EH (cell line): ENCODE measurements at places on chromosomes 11 and 22.

- DNase-seq, result peak; percentile 62
These were observed 47.5 kb upstream of the CDON start for GRCh38 chr11:126109941-126110731.

DNA sequence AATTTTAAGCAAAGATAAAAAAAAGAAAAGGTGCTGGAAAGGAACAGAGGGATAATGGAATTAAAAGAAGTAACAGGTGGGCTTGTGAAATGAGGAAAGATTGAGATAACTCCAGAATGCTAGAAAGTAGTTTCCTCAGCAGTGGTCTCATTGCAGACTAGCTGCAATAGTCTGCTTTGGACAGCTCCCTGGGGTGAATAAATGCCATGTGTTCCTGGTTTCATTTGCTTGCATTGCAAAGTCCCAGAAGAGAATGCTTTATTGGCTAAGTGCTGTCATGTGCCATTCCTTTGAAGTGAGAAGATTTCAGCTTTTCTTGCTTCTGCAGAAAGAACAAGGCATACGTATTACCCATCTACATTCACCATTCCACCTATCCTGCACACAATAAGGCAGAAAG, 478.8 kb upstream of the RAG2 start:
- no peak for DNase-seq

- peak; percentile 35 for DNase-seq
These were observed 18.2 kb downstream of the CHRM1 start for GRCh38 chr11:62902932-62903331.

DNA sequence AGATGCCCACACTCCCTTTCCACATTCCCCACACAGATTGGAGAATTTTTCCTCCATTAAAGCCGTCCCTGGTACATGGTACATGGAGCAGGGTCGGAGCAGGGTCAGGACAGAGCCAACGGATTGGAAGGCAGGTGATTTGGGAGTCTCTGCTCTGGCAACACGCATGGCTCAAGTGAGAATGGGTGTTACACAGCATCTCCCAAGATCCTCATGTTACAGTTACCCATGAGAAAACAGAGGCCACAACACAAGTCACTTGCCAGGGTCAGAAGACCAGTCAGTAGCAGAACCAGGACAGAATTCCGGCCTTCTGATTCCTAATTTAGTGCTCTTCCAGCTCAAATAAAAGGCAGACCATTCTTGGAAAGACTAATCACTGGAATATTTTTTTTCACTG, 7.7 kb upstream of the F2 start:
- peak; percentile 68 for DNase-seq

GRCh38 chr11:120494595-120494994, 17.0 kb upstream of the GRIK4 start:
- DNase-seq, result no peak

DNA sequence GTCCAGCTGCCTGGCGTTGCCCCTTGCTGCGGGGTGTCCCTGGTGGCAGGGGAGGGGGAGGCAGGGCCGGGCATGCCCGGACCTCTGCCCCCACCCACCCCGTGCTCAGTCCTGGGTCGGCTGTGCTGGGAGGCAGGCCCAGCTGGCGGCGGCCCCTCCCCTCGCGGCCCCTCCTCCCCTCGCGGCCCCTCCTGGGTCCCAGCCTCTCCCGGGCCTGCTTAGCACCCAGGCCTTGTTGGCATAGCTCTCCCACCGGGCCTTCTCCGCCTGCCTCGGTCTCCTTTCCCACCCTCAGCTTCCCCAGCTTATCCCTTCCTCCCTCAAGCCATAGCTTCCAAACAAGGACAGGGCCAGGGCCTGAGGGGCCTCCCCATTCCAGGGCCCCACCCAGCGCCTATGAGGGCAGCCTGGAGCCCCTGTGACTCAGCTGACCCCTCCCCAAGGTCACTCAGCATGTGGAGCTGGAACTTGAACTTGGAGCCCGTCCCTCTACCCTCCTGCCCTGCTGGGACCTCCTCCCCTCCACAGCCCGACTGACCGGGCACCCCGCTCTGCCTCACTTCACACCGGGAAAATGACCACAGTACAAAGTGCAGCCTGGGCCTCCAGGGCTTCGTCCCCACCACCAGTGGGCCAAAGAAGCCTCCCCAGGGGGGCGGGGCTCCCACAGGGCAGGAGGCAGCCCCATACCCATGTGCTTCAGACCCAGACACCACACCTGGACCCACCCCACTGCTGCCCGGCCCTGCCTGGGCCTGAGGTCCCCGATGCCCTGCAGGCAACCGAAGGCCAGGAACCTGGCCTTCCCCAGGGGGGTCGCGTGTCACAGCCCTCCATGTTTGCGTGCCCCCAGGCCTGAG, 1.2 kb downstream of the EPS8L2 start:
- peak; percentile 47 for DNase-seq

GRCh38 chr22:40335358-40335757, 10.9 kb upstream of the ADSL start:
- no peak for DNase-seq

DNA sequence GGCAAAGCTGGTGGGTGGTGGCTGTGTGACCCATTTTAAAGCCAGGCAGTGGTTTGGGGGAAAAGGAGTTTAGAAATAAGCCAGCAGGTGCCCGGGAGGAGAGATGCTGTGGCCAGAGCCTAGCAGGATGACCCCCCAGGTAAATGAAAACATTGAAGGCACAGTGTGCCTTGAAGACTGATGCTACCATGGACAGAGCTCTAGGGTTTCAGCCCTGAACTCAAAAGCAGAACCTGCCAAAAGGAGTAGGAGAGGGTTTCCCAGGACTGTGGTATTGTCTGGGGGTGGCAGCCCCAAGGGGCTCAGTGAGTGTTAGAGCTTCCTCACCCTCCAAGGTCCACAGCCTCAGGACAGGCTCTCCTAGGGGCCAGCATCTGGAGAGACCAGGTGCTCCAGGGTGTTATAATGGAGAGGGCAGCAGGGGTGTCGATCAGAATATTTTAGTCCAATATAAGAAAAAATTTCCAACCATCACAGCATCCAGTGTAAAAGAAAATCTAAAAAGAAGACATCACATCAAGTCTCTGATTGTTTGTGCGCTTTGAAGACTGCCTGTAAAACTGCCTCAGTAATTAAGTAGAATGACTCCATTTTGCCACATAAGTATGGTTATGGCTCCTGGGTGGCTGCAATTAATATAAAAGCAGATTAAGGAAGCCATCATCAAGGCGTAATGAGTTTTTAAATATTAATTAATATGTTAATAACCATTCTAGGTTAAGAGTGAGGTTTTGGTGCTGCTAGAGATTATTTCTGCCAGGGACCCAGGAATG, 88.6 kb upstream of the LMO1 start:
- DNase-seq, result no peak

DNA sequence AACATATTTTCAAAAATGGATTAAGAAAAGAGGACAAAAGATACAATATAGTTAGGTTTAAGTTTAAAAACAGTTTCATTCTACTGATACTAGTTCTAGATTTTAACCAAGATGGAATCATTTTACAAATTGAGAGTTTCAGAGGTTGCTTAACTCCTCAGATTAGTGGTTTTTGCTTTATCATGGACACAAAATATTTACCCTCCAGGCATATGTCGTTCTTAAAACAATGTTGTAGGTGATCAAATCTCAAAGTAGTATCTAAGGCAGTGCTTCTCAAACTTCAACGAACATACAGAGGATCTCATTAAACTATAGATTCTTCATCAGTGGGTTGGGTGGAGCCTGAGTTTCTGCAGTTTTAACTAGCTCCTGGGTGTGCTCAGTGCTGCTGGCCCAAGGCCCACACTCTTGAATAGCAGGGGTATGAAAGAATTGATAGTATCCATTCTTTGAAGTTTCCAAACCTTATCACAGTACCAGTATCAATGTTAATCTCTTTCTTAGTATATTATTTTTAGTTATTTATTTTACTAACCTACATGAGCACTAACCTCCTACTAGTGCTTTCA, 48.0 kb downstream of the YAP1 start:
- DNase-seq, result peak; percentile 52

- no peak for DNase-seq
These were observed 1.0 kb upstream of the EPS8L2 start for GRCh38 chr11:704781-705645.

DNA sequence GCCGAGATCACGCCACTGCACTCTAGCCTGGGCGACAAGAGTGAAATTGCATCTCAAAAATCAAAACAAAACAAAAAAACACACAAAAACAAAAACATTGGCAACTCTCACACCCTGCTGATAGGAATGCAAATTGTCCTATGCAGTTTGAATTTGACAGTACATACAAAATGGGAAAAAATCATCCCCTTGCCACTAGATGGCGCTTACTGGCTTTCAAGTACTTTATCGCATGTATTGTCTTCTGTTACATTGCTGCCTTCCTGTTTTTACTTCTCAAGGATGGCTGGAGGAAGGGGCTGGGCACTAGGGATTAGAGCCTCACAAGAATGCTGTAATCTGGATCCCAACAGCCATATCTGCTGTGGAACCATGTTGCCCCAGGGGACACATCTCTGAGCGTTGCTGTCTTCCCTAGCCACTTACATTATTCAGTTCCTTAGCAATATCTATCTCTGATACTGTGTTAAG, 59.4 kb upstream of the A4GALT start:
- DNase-seq, result peak; percentile 90

DNA sequence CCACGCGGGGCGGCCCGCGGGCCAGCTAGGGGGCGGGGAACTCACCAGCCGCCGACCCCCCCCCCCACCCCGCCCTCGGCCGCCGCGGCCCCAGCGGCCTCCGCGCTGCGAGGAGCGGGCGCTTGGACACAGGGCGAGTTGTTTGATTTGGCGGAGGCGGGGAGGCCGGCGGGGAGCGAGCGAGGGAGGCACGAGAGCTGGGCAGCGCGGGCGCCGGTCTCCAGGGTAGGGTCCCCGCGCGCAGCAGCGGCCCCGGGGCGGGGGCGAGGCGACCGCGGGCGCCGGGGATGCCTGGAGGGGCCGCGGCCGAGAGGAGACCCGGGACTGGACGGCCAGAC, 64.4 kb downstream of the NAV2 start:
- DNase-seq, result peak; percentile 23

DNA sequence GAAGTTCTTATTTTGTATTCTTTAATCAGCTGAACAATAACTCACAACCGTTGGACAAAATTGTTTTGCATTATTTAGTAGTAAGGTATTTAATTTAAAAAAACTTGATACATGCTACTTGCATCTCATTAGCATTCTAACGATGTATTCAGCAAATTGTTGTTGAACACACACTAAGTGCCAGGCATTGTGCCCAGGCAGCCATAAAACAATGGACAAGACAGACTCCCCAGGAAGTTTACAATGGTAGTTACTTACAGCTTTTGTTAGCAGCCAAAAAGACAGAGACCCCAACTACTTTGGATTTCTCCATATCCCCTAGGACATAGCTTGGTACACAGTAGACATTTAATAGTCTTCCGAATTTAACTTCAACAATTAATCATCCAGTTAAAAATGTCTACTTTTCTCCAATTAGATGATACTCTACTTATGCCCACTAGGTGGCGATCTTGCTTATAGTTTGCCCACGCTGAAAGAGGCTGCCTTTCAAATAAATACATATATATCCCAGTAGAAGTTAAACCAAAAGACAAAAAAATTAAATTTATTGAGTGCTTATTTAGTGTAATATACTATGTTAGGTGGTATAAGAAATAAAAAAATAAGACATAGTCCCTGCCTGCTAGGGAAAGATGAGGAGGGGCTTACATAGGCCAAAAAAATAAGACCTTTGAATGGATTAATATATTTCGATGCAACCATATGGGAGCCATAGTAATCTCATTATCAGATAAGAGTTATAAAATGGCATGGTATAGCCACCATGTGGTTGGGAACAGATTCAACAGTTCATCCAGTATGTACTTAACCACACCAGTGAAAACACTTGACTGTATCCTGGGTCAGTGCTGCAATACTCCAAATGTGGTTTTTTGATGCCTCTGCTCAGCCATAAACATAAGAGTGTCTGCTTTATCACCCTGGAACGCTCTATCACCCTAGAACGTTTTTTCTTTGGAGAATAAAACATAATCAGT, 2.0 kb upstream of the FJX1 start:
- peak; percentile 73 for DNase-seq

DNA sequence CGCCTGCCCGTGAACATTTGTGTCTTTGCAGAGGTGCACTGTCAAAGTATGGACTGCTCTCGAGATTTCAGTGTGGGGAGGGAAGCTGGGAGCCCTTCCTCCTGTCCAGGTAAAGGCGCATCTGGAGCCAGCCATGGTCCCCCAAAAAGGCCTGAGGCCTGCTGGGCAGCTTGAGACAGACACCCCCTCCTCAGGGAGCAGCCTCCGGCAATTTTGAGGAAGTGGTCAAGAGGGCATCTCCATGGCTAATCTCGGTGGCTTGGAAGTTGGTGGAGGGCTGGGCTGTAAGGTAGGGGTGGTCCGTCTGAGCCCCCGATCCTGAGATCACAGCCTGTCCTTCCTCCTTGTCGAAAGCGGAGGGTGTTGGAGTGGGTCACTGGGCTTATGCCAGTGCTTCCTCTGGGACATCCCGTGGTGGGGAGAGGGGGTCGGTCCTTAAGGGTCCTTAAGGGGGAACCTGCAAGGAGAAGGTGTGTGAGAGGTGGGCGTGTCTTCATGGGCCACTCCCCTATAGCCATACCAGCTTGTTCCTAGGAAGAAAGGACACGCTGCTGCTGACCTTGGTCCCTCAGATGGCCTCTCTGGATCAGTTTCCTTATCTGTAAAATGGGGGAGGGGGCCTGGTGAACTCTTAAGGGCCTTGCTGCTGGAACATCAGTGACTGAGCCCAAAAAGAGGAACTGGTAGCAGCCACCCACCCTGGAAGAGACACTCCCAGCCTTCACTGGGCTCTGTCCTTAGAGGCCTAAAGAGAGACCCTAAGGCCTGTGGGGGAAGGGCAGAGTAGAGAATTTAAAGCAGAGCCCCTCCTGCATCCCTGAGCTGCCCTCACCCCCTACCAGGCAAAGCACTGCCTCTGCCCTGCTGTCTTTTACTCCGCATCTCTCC, 2.6 kb downstream of the KCNC1 start:
- no peak for DNase-seq

- no peak for DNase-seq
These were observed 10.2 kb downstream of the C11orf96 start for GRCh38 chr11:43952401-43953342.

DNA sequence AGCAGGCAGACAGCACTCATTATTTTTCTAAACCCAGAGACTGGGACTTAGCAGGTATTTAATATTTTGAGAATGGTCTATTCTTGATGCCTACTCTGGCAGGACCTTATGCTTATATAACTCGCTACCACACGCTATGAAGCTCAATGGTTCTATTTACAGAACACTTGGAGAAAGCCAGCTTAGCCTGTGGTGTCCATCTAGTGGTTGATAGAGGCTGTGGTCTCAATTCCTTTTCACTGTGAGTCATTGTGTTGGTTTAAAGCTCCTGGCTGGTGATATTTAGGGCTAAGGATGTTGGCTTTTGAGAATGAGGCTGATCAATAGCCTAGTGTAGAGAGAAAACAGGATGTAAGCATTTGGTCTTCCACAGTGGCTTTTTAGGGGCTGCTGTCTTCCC, 206.4 kb downstream of the DBX1 start:
- DNase-seq, result peak; percentile 87

GRCh38 chr11:94558932-94559331, 8.2 kb upstream of the PIWIL4 start:
- DNase-seq, result no peak

DNA sequence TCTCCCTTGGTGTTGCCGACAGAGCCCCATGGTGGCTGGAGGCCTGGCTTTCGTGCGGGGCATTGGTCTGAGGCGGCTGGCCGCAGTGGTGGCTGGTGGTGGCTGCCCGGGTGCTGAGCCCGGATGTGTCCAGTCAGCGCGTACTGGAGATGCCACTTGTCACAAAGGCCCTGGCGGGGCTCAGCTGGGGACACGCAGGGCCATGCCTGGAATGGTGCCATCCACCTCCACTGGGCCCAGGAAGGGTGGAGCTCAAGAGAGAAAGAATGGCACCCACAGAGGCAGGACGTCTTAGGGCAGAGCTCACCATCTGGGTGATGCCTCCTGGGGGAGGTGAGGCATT, 92.5 kb downstream of the CEP164 start:
- DNase-seq, result no peak
